IPS DF 6.9 (cell line): ENCODE measurements at places on chromosomes 3 and 15.
A peak's percentile ranks its signal among the peaks of the same experiment; 100 is the strongest.

- H3K4me3 ChIP-seq: peak overlapping the region; percentile 54; the same call in 1 of the 2 replicates
- H3K27me3 ChIP-seq: peaks cover 9% of the 10 kb centered on the region; the same call in 1 of the 2 replicates
- H3K27ac ChIP-seq: no peak overlapping the region
- DNase-seq: no peak
These were observed 70.7 kb downstream of the CYP19A1 start for GRCh38 chr15:51267703-51268083.

DNA sequence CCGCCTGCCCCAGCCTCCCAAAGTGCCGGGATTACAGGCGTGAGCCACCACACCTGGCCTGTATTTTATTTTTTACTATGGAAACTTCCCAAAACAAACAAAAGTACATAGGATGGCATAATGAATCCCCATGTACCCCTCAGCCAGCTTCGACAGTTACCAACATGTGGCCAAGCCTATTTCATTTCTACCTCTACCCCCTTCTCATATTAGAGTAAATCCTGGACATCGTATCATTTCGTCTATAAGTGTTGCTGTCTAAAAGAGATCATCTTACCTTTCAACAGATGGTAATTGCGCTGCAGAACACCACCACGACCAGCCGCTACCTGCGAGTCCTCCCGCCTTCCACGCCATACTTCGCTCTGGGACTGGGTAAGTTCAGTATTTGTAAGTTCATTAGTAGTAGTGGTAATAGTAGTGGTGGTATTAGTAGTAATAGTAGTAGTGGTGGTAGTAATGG, 44.9 kb downstream of the DLEC1 start:
- H3K36me3 ChIP-seq: no peaks in the 10 kb centered on the region
- H3K27ac ChIP-seq: no peak overlapping the region
- H3K27me3 ChIP-seq: no peaks in the 10 kb centered on the region
- H3K4me1 ChIP-seq: no peaks in the 10 kb centered on the region

DNA sequence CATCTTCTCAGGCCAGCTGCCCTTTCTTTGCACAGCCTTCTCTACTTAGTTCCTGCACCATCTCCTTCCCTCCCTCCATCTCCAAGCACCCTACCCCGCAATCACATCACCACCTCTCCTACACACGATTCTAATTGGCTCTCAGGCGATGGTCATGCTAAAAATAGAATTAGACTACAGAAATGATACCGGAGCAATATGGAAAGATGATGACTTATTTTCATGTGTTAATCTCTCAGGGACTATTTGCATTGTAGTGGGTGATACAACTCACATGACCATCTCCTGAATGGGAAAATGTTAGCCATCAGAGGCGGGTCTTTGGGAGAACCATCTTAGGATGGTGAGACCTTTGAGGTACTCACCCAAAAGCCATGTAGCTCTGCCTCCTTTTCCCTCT, 54.7 kb upstream of the PPARG start:
- H3K4me3 ChIP-seq: no peak overlapping the region
- no peaks in the 10 kb centered on the region for H3K27me3 ChIP-seq
- H3K4me1 ChIP-seq: no peaks in the 10 kb centered on the region
- H3K27ac ChIP-seq: no peak overlapping the region
- no peaks in the 10 kb centered on the region for H3K36me3 ChIP-seq
- DNase-seq: no peak

DNA sequence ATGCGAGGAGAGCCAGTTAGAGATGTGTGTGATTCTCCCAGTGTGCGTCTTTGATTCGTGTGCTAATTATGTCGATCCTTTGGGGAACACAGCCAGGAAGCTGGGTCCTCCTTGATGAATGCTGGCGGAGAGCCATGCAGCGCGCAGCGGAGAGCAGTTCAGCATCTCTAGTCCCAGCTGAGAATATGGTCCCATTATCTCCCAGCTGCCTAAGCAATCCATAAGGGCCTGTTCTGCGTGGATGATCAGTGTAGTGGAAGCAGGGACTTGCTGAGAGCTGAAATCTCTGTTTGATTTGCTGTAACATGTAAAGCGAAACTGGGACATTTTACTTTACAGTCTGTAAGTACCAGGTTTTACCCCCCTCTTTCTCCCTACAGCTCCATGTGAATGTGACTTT, 412.7 kb downstream of the CNTN4 start:
- H3K4me3 ChIP-seq: no peak overlapping the region
- no peak for DNase-seq
- H3K4me1 ChIP-seq: no peaks in the 10 kb centered on the region

- no peak overlapping the region for H3K27ac ChIP-seq
- no peak for DNase-seq
- no peaks in the 10 kb centered on the region for H3K4me1 ChIP-seq
- H3K36me3 ChIP-seq: no peaks in the 10 kb centered on the region
These were observed 25.1 kb upstream of the ANKRD34C start for GRCh38 chr15:79257454-79257853.

DNA sequence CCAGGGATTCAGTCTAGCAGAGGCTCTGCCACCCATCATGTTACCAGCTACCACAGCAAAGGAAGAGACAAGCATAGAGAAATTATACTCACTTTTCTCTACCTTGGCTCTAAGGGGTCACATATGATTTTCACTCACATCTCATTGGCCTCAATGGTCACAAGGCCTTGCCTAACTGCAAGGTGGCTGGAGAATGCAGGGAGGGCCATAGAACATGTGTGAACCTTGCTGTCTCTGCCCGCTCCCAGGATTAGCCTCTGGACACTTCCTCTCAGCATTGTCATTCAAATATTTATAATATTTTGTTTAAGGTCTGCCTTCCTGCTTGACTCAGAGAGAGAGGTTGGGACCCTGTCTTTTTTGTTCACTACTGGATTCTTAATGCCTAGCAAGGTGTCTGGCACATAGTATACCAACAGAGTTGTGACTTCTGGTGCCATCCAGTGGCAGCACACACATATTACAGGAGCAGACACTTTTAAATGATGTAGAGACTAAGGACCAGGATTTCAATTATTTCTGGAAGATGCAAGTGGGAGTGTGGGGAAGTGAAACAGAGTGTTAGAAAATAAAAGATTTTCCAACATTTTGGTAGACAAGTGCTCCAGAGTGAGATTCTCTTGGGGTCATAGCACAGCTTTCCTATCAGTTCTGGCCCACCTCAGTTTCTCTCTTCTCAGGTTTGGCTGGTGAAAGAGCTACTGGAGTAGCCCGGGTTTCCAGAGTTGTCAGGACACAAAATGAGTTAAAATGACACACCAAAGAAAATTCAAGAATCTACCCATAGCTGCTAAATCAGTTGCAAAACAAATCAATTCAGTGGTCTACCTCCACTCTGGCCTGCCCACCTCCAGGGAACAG, 119.0 kb upstream of the RASGRP1 start:
- no peak overlapping the region for H3K4me3 ChIP-seq
- DNase-seq: no peak

GRCh38 chr3:12143949-12144504, 14.7 kb downstream of the TIMP4 start:
- H3K4me3 ChIP-seq: no peak overlapping the region
- no peak overlapping the region for H3K27ac ChIP-seq
- no peaks in the 10 kb centered on the region for H3K36me3 ChIP-seq
- no peaks in the 10 kb centered on the region for H3K4me1 ChIP-seq
- no peak for DNase-seq
- no peaks in the 10 kb centered on the region for H3K27me3 ChIP-seq

DNA sequence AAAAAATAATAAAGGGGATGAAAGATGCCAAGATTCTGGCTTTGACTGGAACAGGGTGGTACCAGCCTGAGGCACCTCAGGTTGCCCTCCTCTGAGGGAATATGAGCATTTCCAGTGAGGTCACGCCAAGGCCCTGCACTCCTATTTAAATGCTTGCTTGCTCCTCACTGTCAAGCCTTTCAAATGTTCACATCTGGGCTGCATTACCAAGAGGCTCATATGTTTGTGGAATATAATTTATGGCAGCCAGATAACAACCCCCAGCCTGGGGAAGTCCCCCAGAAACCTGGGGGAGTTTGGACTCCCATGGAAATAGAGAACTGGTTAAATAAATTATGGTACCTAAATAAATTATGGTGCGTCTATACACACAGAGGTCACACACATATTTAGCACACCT, 88.4 kb downstream of the FRMD4B start:
- H3K36me3 ChIP-seq: no peaks in the 10 kb centered on the region
- DNase-seq: no peak
- no peaks in the 10 kb centered on the region for H3K4me1 ChIP-seq
- H3K4me3 ChIP-seq: no peak overlapping the region
- no peaks in the 10 kb centered on the region; the same call in 1 of the 2 replicates for H3K27me3 ChIP-seq

GRCh38 chr3:49718858-49719213, 648 bp downstream of the AMIGO3 start:
- H3K27ac ChIP-seq: no peak overlapping the region
- no peaks in the 10 kb centered on the region for H3K27me3 ChIP-seq
- peaks cover 25% of the 10 kb centered on the region for H3K36me3 ChIP-seq
- H3K4me1 ChIP-seq: peaks cover 9% of the 10 kb centered on the region
- no peak for DNase-seq

DNA sequence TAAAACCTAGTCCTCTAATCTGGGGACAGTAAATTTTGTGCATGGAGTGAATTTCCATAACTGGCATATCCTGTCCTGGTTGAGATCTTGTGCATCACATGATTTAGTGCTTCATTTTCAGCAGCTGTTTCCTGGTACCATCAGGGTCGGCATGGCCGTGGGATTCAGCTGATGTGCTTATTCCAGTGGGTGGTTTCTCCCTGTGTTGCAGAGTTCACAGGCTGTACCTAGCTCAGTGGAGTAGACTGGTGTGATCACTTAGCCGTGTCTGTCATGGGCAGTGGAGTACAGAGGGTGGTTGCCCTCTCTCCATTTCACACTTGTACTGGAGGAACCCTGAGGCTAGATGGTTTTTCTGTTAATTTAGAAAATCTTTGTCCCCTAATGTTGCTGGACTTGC, 228.5 kb downstream of the PTPRG start:
- DNase-seq: no peak
- H3K27ac ChIP-seq: no peak overlapping the region
- H3K4me3 ChIP-seq: no peak overlapping the region
- no peaks in the 10 kb centered on the region for H3K27me3 ChIP-seq

- no peak for DNase-seq
- no peak overlapping the region for H3K4me3 ChIP-seq
- H3K27me3 ChIP-seq: no peaks in the 10 kb centered on the region
- H3K36me3 ChIP-seq: no peaks in the 10 kb centered on the region
- no peaks in the 10 kb centered on the region for H3K4me1 ChIP-seq
These were observed 36.4 kb upstream of the ABHD2 start for GRCh38 chr15:89051875-89052274.

GRCh38 chr3:71754610-71755253, 1.1 kb downstream of the GPR27 start:
- H3K27ac ChIP-seq: no peak overlapping the region
- H3K4me3 ChIP-seq: peak overlapping the region; percentile 72; the same call in 1 of the 2 replicates
- peaks cover 23% of the 10 kb centered on the region for H3K27me3 ChIP-seq
- no peaks in the 10 kb centered on the region for H3K36me3 ChIP-seq
- no peak for DNase-seq
- peaks cover 6% of the 10 kb centered on the region; the same call in 1 of the 2 replicates for H3K4me1 ChIP-seq

DNA sequence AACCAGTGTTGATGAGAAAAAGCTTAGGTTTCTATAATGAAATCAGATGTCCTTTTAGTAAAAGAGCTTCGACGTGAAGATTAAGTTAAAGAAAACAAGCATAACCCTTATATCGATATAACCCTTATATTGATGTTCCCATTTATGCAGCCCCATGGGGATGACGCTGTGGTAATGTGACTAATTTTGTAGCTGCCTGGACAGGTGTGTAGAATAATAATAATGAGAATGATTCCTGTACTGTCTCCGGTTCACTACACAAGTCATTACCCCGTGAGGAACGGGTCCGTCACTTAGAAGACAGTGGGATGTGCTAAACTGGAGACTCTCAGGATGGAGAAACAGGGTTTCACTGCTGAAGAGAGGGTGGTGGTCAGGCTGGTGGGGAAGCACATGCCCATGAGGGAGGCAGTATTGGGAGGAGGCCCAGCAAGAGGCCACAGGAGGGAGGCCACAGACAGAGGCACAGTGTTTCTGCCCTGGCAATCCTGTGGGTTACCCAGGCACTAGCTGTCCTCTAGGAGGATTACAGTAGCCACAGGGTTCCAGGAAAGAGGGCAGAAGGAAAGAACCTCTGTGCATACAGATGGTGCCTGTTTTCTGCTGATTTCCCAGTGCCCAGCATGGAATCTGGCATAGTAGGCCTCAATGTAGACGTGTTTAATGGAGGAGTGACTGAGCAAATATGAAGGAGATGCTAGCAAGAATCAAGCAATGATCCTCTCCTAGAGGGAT, 191.1 kb upstream of the TSC22D2 start:
- H3K27ac ChIP-seq: no peak overlapping the region
- no peaks in the 10 kb centered on the region for H3K36me3 ChIP-seq
- H3K4me1 ChIP-seq: no peaks in the 10 kb centered on the region
- no peak overlapping the region for H3K4me3 ChIP-seq

- peaks cover 2% of the 10 kb centered on the region; the same call in 1 of the 2 replicates for H3K4me1 ChIP-seq
- peaks cover 10% of the 10 kb centered on the region for H3K36me3 ChIP-seq
- H3K4me3 ChIP-seq: peak within 1 kb of the TSS; percentile 54; the same call in 1 of the 2 replicates
- no peaks in the 10 kb centered on the region for H3K27me3 ChIP-seq
These were observed at the start of gene HAPLN3 for GRCh38 chr15:88894819-88895767. Gene HAPLN3 (minus strand): TSS chr15:88895544. CDS start chr15:88887298, 8,246 bp downstream.

- H3K27ac ChIP-seq: no peak overlapping the region
- H3K4me1 ChIP-seq: no peaks in the 10 kb centered on the region
- H3K4me3 ChIP-seq: no peak overlapping the region
- no peaks in the 10 kb centered on the region for H3K27me3 ChIP-seq
These were observed 311.2 kb downstream of the DOCK3 start for GRCh38 chr3:50985893-50986292.

DNA sequence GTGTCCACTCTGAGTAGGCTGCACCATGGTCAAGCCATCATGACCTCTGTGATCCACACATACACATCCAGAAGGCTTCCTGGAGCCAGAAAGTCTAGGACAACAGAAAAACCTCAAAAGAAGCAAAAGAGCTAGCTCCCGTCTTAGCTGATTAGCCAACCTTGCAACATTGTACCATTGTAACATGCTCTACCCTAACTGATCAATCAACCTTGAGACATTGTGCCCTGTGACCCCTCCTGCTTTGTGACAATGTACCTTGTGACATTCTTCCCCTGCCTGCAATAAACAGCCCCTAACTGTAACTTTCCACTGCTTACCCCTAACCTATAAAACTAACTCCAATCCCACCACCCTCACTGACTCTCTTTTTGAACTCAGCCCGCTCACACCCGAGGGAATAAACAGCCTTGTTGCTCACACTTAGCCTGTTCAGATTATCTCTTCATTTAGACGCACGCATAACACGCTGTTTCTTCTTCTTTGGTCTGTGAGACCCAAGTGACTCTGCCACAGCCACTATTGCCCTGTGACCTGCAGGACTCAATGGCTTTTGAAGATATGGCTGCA, 1104.6 kb downstream of the OTOL1 start:
- no peaks in the 10 kb centered on the region for H3K4me1 ChIP-seq
- H3K27me3 ChIP-seq: no peaks in the 10 kb centered on the region
- no peak for DNase-seq
- H3K4me3 ChIP-seq: no peak overlapping the region
- H3K36me3 ChIP-seq: no peaks in the 10 kb centered on the region
